ENCODE measurements at places on chromosomes 12 and 14.
A peak's percentile ranks its signal among the peaks of the same experiment; 100 is the strongest.

GRCh38 chr12:31412292-31412801 lies 86.4 kb upstream of the SINHCAF start:
- no peak for DNase-seq

DNA sequence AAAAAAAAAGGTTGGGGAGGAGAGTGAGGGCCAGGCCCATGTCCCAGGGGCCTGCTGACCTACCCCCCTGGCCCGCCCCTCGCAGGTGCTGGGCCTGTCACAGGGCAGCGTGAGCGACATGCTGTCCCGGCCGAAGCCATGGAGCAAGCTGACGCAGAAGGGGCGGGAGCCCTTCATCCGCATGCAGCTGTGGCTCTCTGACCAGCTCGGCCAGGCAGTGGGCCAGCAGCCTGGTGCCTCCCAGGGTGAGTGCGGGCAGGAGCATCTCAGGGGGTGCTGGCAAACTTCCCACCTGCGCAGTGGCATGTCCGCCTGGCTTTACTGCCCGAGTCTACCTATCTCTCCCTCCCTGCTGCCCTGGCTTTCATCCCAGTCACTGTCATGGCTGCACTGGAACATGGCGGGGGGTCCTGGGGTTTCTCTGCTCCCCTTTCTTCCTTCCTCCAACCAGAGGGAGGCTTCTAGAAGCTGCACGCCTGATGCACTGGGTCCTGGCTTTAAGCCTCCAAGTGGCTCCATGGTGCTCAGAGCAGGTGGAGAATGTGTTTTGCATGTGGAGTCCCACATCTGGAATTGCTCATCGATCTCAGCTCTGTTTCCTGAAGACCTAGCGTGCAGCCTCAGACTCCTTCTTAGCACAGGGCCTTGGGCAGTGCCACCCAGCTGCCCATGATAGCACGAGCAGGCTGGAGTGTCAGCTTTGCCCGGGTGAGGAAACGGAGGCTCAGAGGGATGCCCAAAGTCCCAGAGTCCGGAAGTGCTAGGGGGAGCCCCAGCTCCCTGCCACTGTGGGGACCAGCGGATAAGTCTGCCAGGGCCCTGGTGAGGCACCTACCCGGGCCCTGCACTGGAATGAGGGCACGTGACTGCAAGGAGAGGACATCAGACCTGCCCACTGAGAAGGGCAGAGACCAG lies 46.3 kb downstream of the PHETA1 start:
- DNase-seq: no peak

DNA sequence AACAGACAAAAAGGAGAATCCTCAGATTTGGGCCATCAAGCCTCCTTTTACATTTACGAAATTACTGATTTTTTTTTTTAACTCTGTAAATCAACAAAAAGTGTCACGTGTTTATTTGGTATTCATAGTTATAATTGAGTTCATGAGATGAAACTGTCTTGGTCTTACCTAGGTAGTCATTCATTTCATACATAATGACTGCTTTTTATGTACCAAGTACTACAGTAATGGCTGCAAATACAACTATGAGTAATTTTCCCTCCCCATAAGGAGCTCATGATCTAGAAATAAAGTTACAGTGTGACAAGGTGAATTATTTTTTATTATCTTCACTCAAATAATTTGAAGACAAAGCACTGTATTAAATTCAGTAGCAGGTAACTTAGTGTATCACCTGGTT lies 6.4 kb upstream of the TBK1 start:
- no peak for DNase-seq

DNA sequence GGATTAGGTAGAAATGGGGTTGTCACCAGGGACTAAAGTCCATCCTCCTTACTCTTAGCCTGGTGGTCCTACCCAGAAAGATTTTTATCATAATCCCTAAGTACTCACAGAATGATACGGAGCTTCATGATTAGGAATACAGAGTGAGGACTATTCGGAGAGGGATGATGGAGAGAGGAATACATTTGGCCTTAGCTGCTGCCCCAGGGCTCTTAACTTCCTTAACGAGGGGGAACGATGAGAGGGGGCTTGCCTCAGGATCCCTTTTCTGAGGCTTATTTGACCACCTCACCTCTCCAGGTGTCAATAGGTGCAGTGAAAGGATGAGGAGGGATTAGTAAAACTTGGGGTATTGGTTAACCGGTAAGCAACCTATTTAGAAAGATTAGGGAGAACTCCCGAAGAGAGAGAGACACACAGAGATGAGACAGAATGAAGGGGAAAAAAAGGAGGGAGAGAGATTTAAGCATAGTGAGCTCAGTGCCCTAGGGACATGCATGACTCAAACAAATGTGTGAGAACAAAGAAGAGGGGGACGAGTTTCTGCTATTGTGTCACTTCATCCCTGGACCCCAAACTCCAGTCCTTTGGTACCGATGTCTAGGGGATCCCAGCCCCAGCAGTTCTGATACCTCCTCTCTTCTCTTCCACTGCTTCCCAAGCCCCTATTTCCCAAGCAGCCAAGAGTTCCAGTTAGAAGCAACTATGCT lies 1.1 kb downstream of the NFE2 start:
- DNase-seq: no peak

- no peak for DNase-seq
Observed at GRCh38 chr12:89947437-89948270, 239.0 kb upstream of the ATP2B1 start.

DNA sequence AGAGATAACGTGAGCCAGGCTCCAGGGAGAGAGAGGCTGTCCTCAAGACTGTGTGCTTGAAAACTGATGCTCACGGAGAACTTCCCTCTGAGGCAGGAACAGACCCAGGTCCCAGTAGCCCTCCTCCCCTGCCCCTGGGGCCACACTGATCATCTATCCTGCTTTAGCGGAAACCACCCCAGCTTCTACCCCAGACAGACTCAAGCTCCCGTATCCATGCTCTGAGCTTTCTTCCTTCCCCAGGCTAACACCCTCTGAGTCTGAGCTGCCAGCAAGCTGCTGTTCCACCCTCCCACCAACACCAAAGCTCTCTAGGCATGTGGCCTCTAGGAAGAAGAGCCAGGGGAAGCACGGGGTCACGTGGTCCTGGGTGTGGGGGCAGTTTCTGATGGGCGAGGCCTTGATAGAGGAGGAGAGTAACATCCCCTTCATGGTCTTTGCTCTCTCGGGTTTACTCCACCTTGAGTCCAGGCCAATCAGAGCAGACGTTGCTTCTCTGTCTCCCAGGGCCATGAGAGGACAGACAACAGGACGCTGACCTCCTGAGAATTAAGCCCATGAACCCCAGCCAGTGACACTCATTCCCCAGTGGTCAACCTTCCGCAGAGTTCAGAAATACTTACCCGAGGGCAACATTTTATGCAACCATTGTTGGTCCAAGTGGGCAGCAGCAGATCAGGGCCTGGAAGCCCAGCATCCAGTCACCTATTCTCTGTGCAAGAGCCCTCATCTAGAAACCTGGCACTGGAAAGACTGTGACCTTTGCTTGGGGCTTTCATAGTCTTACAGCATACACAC lies 1.4 kb downstream of the PCK2 start:
- no peak for DNase-seq

- no peak for DNase-seq
Observed at GRCh38 chr12:110451263-110451662, 1.1 kb upstream of the ARPC3 start.

GRCh38 chr12:64998371-64999147 lies 122.5 kb downstream of the WIF1 start:
- no peak for DNase-seq

DNA sequence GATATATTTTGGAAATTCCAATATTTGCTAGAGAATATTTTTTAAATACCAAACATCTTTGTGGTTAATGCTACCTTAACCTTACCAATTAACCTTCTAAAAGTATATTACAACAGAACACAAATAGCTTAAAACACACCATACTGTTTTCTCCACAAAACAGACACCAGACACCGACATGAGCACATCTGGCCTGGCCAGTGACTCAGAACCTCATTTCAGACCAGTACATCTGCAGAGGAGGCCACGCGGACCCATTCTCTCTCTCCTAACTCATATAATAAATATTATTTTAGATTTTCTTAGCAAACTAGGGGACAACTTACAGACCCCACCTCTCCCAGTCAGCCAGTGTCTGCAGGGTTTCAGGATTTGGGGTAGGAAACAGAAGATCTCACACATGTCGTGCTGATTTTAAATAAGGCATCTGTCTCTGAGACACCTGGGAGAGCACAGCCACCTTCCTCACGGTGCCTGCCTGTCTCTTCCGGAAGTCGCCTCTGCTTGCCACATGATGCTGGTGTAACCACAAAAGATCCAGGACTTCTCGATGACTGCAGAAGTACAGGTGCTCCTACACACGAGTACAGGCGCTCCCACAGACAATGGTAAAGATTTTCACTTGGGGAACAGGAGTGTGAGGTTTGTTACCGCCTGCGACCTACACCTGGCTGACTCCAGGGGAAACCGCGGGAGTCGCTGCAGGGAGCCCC lies 9.7 kb upstream of the ANKLE2 start:
- DNase-seq: no peak

- DNase-seq: no peak
Observed at GRCh38 chr12:76519538-76519937, 40.0 kb downstream of the OSBPL8 start.

- DNase-seq: peak; percentile 12
Observed at GRCh38 chr14:68794851-68795596, 2.2 kb upstream of the ZFP36L1 start.

DNA sequence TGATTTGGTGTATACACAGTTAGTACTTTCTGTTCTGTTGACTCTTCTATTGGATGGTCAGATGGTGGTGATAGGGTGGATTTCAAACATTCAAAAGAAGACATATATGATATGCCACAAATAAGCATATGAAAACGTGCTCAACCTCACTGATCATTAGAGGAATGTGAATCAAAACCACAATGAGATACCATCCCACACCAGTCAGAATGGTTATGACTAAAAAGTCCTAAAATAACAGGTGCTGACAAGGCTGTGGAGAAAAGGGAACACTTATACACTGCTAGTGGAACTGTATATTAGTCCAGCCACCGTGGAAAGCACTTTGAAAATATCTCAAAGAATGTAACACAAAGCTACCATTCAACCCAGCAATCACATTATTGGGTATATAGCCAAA lies 425.5 kb downstream of the C12orf50 start:
- DNase-seq: no peak

GRCh38 chr12:76346798-76347420 lies 1.3 kb downstream of the BBS10 start:
- DNase-seq: no peak

DNA sequence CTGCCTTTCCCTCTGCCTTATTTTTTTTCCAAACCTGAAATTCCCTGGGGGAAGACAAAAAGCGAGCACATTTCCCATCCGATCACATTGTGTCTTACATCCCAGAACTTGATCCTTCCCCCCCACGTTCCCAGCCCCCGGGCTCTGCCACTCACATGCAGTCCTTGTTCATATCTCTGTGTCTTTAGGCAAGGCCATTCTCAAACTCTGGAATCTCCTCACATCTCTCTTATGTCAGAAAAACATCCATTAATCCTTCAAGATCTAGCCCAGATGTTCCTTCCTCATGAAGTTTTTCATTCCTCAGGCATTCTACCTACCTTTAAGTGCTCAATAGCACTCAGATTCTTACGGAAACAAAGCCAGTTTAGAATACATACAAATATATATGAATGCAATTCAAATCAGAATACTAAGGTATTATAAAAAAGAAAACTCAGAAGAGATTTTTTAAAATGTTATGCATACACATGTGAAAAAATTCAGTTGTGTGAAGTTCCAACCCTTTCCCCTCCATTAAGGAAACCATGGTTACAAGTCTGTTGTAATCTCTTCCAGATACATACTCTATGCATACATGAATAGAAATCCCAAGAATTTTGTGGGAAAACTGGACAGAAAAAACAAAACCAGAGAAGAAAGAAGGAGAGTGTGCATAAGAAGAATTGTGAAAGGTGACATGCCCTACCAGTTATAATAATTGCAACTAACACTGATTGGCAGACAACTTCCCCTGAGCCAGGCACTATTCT lies 120.3 kb downstream of the SLC38A1 start:
- DNase-seq: no peak

DNA sequence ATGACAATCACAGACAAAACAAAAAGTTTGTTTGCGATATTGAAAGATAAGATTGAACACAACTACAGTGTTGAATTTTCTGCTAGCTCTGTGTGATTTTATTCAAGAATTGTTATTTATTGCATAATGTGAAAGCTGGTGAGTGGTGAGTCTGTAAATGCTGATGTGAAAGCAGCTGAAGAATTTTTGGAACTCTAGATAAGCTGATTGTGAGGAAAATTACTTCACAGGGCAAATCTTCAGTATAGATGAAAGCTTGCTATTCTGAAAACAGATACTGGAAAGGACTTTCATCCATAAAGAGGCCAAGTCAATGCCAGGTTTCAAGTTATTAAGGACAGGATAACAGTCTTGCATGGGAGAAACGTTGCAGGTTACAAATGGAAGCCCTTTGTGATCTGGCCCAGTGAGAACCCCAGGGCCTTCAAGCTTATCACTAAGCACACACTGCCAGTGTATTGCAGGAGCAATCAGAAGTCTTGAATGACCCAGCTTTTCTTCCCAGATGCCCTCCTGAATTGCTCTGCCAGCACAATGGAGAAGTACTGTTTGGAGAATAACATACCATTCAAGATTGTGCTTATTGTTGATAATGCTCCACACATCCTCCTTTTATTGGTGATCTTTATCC lies 153.7 kb downstream of the PCNX1 start:
- DNase-seq: no peak

GRCh38 chr14:38605193-38606114 lies 349.6 kb upstream of the CLEC14A start:
- no peak for DNase-seq

DNA sequence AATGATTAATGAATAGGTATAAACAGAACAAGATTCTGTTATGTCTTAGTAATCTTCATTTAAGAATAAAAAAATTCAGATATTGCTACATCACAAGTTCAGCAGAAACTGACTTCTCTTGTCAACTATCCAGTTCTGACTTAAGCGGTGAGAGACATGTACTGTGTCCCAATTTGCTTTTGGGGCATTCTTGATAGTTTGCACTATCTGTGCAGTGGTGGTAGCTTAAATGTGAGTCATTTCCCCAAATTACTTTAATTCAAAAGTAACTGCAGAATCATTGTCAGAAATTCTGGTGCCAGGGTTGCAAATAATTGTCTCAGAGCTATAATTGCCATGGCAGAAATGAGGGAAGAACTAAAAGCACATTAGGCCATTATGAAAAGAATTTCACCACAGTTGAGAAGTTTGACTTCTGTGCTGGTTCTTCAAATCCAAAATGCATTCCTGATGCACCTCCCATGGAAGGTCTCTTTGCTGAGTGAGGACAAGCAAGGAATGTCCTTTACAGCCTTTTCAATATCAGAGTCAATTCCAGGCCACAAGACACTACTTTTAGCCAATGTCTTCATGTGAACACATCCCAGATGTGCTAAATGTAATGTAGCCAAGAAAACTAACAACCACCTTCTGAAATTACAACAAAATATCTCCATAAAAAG lies 304.7 kb downstream of the SSPN start:
- no peak for DNase-seq

GRCh38 chr14:54877015-54877702 lies 25.5 kb downstream of the GCH1 start:
- no peak for DNase-seq

GRCh38 chr12:32868885-32869284 lies 27.7 kb downstream of the PKP2 start:
- DNase-seq: no peak

Measured in GOT3 (cell line).